ENCODE measurements at places on chromosomes 2 and 18.

DNA sequence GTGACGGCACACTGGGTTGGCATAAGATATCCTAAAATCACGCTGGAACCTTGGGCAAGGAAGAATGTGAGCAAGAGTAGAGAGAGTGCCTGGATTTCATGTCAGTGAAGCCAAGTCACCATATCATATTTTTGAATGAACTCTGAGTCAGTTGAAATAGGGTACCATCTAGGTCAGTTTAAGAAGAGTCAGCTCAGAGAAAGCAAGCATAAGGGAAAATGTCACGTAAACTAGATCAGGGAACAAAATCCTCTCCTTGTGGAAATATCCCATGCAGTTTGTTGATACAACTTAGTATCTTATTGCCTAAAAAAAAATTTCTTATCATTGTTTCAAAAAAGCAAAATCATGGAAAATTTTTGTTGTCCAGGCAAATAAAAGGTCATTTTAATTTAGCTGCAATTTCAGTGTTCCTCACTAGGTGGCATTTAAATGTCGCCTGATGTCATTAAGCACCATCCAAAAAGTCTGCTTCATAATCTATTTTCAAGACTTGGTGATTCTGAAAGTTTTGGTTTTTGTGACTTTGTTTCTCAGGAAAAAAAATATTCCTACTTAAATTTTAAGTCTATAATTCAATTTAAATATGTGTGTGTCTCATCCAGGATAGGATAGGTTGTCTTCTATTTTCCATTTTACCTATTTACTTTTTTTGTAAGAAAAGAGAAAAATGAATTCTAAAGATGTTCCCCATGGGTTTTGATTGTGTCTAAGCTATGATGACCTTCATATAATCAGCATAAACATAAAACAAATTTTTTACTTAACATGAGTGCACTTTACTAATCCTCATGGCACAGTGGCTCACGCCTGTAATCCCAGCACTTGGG lies 19.6 kb downstream of the RSAD2 start:
- peak; percentile 55 for DNase-seq

GRCh38 chr2:166163775-166164174 lies 36.0 kb upstream of the SCN1A start:
- no peak for DNase-seq

GRCh38 chr2:54103454-54104314 lies 11.7 kb upstream of the ACYP2 start:
- peak; percentile 8 for DNase-seq

- DNase-seq, result no peak
Measured at GRCh38 chr2:121104721-121105141, 180.3 kb downstream of the TFCP2L1 start.

DNA sequence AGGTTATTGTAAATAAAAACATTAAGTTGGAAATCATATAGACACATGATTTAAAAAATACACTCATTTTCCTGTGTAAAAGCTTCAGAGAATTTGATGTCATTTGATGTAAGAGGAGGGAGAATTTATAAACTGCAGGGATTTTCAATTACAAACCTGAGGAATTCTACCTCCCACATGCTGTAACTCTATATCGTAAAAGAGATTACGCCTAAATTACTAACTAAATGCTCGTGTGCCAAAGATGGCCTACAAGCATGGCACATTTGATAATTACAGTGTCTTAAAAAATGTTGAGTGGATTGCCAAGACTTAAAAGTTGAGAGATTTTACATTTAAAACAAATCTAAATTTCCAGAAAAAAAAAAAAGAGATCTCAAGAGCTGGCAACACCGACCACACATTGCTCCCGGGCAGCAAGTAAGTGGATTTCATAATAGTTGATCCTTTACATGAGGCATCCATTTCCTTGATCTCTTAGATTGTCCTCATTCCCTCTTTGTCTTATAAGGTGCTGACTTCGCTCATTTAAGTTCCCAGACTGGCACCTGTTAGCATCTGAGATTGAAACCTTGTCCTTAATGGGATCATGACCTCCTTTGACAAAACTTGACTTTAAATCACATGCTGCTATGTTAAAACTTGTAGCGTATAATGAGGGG lies 840.3 kb upstream of the ZEB2 start:
- DNase-seq, result no peak

DNA sequence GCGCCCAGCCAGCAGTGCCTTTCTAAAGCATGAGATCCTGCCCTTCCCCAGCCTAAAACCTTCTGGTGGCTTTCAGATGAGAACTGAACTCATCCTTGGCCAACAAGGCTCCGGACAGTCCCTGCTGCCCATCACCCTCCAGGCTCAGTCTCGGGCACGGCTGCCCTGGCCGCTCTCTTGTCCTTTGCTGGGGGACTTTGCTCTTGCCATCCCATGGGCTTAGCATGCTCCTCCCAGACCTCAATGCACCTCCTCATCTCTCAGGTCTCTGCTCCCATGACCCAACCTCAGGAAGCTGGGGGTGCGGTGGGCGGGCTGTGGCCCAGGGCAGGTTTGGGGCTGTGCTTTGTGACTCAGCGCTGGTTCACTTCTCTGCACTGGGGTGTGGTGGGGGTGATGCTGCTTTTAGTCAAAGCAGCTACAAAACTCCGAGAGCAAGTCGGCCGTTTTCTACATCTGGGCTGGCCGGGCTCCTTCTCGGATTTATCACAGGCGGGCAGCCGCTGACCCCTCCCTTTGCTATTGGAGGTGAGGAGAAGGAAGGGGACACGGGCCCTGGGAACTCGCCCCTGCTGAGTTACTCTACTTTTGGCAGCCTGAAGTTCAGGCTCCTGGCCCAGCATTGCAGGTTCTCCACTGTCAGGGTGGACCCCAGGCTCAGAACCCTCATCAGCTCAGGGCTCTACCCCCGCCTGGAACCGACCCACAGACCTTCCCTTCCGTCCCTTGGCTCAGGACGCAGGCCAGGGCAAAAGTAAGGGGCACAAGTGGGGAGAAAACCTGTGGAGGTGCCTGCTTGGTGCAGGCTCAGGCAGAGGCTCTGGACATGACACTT lies 90.6 kb upstream of the TAF1B start:
- DNase-seq, result peak; percentile 94

GRCh38 chr18:11728249-11728648 lies 39.2 kb downstream of the GNAL start:
- DNase-seq, result no peak

DNA sequence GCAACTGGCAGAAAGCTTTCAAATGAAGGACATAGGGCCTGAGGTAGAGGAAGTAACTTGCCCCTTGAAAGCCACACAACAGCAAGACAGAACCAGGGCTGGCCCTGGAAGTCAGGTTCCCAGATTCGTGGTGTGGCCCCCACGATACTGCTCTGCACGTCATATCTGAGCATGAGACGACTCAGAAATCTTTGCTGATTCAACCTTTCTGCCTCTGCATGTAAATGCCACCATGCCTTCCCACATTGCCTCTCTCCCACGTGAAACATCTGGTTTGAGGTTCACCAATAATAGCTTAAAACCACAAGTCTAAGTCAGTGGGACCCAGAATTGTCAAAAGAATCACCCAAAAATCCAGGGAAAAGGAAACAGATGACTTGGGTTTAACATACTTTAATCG lies 214.0 kb upstream of the TRIB2 start:
- peak; percentile 55 for DNase-seq

DNA sequence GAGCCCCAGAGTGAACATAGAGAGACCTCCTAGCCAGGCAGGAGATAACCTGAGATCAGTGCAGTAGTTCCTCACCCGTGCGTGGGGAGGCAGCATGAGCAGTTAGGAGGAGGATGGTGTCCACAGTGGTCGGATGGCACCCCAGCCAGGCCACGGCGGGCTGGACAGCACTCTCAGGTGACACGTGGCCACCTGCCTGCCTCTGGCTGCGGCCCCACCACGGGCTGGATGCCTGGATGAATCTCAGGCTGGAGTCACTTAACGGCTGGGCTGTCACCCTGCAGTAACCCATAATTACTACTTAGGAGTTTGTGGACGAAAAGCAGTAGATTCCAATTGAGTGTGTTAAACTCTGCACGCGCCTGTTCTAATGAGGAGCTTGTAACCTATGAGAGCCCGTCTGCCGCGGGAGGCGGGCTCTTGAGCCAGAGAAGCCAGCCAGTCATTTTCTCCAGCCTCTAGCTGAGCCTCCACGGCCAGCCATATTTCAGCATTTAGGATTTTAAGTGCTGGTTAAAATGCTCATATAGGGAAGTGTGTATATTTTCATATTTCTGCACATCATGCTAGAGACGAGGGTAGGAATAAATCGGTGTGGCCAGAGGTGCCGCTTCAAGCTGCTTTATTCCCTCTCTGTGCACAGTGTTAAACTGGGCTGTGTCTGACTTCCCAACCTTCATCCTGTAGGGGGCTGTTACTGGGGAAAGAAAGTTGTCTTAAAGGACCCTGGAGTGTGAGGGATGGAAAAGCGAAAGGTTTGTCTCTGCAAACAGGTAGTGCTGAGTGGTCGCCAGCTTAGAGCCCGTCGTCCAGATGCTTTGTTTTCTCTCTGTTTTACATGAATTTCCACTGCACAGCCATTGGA lies 144.0 kb downstream of the GLI2 start:
- no peak for DNase-seq

- DNase-seq, result no peak
Measured at GRCh38 chr2:54432251-54433015, 23.7 kb upstream of the SPTBN1 start.
